CD4-positive, alpha-beta T cell treated with Interleukin-6 at 100 ng/mL for 8 hours (primary cell): ENCODE measurements at places on chromosomes 6 and 20.
A peak's percentile ranks its signal among the peaks of the same experiment; 100 is the strongest.

- DNase-seq = no peak
These were observed 46.1 kb downstream of the MYH7B start for GRCh38 chr20:35001596-35002362.

DNA sequence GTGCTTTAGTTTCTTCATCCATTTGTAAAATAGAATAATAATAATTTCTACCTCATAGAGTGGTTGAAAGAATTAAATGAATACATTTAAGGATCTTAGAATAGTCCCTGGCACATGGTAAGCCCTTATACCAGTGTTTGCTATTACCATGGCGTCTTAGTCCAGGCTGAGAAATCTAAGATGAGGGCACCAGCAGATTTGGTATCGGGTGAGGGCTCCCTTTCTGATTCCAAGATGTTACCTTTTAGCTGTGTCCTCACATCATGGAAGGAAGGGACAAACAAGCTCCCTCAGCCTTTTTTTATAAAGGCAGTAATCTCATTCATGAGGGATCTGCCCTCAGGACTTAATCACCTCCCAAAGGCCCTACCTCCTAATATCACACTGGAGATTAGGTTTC lies 123.9 kb upstream of the FOXO3 start:
- no peak for DNase-seq

- DNase-seq = no peak
These were observed 22.3 kb upstream of the RCAN2 start for GRCh38 chr6:46513533-46513932.

DNA sequence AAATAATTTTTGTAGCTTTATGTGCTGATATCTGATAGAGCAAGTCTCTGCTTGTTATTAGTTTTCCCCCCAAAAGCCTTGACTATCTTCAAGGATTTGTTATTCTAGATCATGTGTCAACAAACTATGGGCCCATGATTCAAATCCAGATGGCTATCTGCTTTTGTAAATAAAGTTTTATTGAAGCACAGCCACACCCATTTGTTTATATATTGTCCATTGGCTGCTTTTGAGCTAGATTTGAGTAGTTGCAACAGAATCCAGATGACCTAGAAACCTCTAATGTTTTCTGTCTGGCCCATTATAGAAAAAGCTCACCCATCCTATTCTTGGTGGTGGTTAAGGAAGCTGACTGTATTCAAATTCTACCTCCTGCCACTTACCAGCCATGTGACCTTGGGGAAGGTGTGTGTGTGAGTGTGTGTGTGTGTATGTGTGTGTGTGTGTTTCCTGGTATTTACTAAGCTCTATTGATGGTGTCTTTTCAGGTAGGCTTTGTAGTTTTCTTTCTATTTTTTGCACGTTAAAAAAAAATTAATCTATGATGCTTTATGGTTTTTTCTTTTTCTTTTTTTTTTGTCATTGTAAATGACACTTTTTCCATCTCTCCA lies 1.3 kb upstream of the GTSF1L start:
- peak; percentile 48 for DNase-seq

GRCh38 chr6:35483062-35483461 lies 13.8 kb downstream of the TEAD3 start:
- DNase-seq = no peak

DNA sequence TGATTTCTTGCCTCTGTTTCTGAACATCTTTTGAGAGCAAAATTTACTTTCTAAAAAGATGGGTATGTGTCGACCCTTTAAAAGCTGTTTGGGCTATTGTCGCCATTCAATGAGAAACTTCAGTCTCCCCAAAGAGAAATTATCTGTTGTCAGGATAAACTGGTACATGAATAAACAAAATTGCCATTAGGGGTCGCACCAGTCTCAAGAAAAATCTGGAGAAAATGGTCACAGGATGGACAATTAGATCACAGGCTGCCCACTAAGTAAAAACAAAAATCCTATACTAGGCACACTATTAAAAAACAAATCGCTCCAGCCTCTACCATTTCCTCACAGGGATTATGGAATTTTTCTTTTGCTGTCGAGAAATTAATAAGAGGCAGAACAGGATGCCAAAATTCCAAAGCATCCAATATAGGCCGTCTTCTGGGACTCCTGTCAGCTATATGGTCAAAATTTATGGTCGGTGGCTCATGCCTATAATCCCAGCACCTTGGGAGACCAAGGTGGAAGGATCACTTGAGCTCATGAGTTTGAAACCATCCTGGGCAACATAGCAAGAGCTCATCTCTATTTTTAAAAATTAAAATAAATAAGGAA lies 5.5 kb upstream of the HLA-E start:
- peak; percentile 44 for DNase-seq
